T1000 (cell line): ENCODE measurements at places on chromosomes 3 and 15.

DNA sequence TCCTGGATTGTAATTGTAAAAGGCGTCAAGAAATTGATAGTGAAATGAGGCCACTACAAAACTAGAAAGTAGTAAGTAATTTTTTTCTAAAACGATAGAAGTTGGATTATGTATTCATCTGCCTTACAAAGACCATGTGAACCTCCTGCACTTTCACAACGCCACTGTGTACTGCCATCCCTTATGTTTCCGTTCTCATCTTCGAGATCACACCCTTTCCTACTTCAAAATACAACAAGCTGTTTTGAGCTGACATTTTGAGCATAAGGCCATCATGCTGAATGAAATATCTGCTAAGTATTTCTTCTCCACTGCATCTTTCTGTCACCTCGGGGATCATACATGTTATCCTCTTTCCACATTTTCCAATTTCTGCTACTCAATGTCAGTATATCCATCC, 885.5 kb downstream of the ROBO1 start:
- DNase-seq: no peak

- DNase-seq: no peak
Measured at GRCh38 chr3:185797108-185797881, 27.5 kb downstream of the IGF2BP2 start.

DNA sequence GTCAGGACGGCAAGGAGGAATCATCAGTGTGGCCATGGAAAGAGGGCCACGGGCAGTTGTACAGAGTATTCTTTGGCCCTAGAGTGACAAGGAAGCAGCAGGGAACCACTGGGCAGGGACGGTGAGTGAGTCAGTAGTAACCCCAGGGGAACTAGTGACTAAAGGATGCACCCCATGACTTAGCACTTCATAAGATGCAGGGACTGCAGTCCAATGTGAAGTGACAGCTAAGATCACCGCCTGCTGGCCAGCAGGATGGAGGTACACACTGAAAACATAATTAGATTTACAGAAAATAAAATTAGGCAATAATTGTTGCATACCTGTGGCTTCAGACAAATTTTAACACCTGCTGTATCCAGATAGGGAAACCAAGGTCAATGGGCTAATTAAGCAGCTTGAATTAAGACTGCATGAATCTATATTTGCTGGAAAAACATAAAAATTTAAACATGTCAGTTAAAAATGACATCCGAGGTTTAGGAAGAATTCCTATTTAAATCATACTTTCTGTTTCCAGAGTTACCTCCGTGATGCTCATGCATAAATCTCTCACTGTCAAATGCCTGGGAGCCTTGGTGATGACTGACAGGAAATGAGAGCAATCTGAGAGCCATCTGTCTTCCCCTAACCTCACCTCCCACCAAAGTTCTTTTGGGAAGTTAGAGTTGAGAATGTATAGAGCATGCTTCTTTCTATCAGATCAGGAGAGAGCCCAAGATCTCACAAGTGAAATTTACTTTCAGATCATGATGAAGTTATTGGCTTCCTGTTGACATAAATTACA, 56.5 kb downstream of the DCLK3 start:
- DNase-seq: peak; percentile 71

DNA sequence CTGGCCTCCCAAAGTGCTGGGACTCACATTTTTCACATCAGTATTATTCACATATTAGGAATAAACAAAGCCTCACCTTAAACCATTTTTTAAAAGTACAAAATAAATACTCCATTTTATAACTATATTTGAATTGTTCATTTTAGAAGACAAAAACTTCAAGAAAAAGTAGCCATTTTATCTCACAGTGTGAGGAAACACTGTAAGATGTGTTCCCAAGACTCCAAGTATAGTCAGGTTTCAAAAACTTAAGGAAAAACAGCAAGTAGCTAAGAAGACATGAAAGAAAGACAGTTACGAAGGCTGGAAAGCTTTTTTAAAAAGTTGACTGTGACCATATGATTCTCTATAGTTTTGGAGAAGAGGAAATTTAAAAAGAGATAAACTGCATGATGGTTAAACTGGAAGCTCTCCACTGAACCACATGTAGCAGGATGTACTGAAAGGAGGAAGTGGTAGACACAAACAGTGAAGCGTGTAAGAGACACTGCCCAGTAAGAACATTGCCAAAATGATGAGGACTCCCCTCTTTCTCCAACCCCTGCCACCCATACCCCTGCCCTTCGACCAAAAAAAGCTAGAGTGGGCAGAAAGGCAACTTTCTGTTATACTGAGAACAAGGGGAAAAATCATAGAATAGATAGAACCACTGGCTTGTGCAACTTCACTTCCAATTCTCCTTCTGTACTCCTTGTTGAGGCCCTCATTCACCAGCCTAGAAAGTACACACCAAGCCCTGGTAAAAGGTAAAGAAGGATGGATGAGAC, 6.2 kb upstream of the TMF1 start:
- DNase-seq: no peak

GRCh38 chr3:151673974-151674373, 59.8 kb upstream of the AADACL2 start:
- DNase-seq: no peak

DNA sequence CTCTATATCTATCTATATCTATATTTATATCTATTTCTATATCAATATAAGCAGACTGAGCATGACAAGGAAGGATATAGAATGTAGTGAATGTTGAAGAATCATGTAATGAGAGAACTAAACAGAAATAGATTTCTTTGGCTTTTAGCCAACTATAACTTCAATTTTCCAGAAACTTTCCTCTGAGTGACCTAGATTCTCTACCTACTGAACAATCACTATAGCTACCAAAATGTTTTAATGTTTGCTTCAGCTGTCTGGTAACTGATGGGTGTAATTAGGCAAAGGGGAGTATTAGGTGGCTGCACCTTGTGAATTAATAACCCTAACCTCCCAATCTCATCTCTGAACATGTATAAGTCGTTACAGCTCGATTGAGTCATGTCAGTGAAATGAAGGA, 76.4 kb upstream of the ROBO1 start:
- DNase-seq: no peak

GRCh38 chr15:68620721-68621527, 42.1 kb downstream of the CORO2B start:
- peak; percentile 75 for DNase-seq

DNA sequence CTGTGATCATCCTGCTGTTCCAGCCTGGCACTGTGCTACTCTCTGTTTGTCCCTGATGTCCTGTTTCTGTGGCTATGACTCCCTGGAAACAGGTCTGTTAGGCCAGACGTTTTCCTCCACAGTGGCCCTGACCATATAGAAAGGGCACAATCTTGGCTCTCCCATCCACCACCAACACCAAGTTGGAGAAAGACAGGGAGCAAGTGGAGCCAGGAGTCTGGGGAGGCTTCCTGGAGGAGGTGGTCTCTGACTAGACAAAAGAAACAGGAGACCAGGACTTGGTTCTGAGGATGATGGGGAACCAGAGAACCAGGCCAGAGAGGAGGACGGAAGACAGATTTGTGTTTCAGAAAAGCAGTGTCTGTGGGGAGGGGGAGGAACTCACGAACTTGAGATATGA, 49.2 kb upstream of the SMAD6 start:
- no peak for DNase-seq

DNA sequence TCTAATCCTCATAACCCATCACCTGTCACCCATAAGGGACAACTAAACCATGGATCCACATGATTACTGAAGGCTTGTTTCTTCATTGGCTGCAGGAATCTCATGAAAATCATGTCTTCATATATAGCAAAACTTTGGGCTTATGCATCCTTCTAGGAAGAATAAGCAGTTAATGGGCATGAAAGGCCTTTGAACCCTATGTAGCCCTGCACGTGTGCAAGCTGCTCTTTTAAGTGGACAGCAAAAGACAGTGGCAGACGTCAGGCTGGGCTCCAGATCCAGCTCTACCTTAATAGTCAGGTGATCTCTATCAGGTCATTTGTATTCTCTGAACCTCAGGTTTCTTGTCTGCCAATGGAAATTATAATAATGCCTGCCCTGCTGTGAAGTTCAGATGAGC, 18.9 kb downstream of the CYP19A1 start:
- DNase-seq: no peak

DNA sequence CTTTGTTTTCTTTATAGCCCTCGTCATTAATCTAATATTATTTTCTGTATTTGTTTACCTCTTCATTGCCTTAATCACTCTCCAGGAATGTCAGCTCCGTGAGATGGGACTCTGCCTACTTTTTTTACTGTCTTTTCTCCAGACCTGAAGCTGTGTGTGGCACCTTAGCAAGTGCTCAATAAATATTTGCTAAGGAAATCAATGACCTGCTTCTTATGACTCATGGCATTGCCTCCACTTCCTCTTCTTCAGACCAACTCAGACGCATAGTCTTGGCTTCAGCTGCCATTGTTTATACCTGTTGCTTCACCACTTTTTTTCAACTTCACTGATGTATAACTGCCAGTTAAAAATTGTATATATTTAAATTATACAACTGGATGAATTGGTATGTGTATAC, 218.5 kb upstream of the CMC1 start:
- DNase-seq: no peak

DNA sequence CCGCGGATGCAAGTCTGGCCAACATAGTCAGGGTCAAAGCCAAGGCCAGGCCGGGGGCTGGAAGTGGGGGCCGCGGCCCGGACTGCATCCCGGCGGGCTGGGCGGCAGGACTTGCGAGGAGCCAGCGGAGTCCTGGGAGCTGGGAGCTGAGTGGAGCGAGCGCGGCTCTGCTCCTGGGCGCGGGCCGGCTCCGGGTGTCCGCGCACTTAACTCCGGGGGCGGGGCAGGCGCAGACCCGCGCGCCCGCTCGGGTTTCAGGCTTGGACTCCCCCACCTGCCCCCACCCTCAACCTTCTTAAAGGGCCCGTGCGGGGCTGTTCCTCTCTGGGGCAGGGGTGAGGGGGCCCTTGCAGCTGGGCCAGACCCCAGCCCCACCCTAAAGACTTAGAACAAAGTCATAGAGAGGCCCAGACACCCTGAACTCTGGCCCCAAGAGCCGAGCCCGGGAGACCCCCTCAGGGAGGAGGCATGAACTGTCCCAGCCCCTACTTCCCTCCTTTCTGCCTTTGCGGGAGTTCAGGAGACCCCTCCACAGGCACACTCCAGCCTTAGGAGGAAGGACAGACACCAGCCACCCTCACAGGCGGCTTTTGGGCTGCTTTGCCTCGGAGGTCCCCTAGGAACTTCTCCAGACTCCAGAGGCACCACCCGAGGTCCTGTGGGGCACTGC, at the start of gene CSPG4:
Gene CSPG4 (minus strand): TSS at position 181 of the 670 bp plus-strand sequence. CDS start 93 bp downstream, at position 88.
- peak; percentile 52 for DNase-seq

DNA sequence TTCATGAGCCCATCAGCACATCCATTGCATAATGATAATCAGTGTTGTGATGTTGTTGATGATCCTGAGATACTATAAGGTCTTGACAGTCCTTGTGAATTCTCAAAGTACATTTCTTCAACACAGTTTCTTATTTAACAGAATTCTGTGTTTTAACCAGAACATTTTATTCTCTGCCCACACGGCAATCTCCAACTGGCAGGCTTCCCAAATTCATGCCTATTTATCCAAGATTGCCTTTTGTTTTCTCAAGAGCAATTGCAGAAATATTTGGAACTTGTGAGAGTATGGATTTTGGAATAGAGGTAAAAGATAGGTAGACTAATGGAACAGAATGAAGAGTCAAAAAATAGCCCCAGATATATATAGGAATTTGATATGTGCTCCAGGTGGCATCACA, 116.0 kb downstream of the UACA start:
- no peak for DNase-seq

DNA sequence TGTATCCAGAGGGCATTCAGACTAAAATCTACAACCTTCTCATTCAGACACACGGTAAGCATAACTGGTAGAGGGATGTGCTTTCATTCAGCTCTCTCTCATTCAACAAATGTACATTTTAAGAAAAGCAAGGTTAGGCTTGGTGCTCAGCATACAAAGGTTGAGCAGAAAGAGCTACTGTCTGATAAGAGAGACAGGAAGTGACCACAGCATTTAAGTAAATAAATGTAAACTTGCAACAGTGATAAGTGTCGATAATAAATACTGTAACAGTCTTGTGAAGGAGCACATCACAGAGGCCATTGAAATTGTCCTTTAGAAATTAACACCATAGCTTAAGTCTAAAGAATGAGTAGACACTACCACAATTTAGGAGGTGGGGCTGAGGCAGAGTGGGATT, 3.4 kb downstream of the CD96 start:
- no peak for DNase-seq

DNA sequence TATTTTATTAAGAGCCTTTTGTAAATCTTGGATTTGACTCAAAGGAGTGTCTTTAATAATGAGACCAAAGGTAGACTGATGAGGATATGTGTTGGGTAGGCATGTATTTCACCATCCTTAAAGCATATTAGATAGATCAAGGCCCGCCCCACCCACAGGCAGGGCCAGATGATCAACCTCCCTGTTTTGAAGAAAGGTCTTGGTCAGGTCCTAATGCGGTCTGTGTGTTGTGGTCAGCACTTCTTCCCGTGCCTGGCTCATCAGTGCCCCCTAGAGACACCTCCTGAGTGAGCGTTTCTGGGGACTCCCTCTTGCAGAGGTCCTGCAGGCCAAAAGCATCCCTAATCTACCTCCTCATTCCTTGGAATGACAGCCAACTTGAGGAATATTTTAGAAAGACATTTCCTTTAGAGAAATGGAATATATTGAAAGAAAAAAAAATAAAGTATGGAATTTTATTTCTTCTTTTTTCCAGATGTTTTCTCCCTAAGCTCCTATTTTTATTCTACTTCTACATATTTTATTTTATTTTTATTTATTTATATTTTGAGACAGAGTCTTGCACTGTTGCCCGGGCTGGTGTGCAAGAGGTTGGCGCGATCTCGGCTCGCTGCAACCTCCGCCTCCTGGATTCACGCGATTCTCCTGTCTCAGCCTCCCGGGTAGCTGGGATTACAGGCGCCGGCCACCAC, 6.0 kb downstream of the TM4SF4 start:
- peak; percentile 71 for DNase-seq

GRCh38 chr15:59283717-59284391, 77.2 kb downstream of the LDHAL6B start:
- DNase-seq: peak; percentile 89

GRCh38 chr3:195001261-195001660, 269.7 kb downstream of the XXYLT1 start:
- DNase-seq: no peak

- DNase-seq: no peak
Measured at GRCh38 chr3:150278195-150278594, 129.9 kb upstream of the TSC22D2 start.

- no peak for DNase-seq
Measured at GRCh38 chr3:84961521-84962255, 2.9 kb downstream of the CADM2 start.

DNA sequence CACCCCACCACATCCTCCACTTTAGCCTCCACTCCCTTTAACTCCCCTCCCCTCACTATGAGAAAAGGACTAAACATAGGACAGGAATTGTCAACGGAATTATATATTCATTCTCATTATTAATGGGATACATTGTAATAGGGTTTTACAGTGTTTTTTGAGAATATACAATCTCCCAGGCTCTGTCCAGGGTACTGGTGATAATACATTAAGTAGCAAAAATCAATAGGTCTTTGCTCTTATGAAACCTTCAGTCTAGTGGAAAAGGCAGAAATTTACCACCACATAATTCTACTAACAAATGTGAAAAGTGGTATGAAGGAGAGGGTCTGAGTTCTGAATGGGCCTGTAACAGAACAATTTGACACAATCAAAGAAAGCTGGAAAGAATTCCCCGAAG, 28.2 kb upstream of the IGSF11 start:
- DNase-seq: no peak

GRCh38 chr15:80697075-80697685, 2.1 kb downstream of the ABHD17C start:
- no peak for DNase-seq
